ENCODE measurements at places on chromosomes 3 and 15.

DNA sequence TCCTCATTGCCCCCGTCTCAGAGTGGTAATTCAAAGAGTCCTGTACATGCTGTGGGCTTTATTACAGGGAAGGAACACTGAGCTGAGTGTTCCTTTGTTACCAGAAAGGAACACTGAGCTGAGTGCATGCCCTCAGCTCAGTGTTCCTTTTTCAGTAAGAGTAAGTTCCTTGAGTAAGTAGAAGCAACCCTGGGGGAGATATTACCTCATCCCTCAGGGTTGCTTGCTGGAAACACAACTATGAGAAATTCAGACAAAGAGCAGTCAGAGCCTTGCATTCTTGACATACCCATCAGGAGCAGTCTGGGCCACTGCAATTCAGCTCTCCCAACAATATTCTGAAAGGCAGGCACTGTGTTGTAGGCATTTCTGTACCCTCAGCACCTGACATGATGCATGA lies 17.0 kb downstream of the CHRM5 start:
- no peak for DNase-seq

GRCh38 chr15:80140909-80141308 lies 11.9 kb upstream of the FAH start:
- DNase-seq: no peak

GRCh38 chr15:71080166-71080565 lies 35.1 kb upstream of the THSD4 start:
- no peak for DNase-seq

- DNase-seq: no peak
These were observed 735 bp downstream of the STIMATE start for GRCh38 chr3:52896613-52897012.

GRCh38 chr3:60030982-60031381 lies 981.2 kb upstream of the CFAP20DC start:
- no peak for DNase-seq
